Mesenchymal stem cell (in vitro differentiated cells and primary cell): ENCODE measurements at places on chromosomes 13 and 19.

- DNase-seq = no peak
Observed at GRCh38 chr13:23418776-23419683, 14.5 kb downstream of the SACS start.

DNA sequence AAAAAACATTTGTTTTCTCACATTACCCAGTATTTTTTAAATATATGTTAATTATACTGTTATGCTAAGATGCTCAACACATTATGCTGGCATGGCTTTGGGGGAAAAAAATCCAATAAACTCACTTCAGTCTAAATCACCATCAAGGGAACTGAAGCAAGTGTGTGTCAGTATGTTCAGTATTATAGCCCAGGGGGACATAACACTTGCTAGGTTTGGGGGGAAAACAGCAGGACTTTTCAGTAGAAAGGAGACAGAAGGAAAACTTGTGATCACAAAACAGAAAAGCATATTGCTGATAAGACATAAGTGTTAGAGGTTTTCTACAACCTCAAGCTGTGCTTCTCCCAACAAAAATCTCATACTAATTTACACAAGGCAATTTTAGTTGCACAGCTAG lies 1759.9 kb upstream of the PCDH20 start:
- DNase-seq = no peak

DNA sequence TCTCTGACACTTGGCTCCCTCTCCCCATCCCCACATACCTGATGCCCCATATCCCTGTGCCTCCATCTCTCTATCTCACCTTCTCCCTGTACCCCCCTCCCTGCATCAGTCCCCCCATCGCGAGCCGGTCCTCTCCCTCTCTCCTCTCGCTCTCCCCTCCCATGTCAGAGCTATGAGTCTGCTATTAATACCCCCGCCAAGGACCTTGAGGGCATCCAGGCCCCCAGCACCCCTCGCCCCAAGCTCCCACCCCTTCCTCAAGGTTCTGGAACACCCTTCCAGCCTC lies 1.6 kb downstream of the GRIN2D start:
- DNase-seq = no peak

GRCh38 chr13:107730813-107731212 lies 484.5 kb downstream of the LIG4 start:
- no peak for DNase-seq

- no peak for DNase-seq
Observed at GRCh38 chr13:41678249-41678648, 220.9 kb downstream of the RGCC start.

- DNase-seq = peak; percentile 61
Observed at GRCh38 chr13:78121459-78122348, 203.1 kb upstream of the EDNRB start.

- DNase-seq = no peak
Observed at GRCh38 chr13:111343186-111343805, 22.9 kb downstream of the TEX29 start.

DNA sequence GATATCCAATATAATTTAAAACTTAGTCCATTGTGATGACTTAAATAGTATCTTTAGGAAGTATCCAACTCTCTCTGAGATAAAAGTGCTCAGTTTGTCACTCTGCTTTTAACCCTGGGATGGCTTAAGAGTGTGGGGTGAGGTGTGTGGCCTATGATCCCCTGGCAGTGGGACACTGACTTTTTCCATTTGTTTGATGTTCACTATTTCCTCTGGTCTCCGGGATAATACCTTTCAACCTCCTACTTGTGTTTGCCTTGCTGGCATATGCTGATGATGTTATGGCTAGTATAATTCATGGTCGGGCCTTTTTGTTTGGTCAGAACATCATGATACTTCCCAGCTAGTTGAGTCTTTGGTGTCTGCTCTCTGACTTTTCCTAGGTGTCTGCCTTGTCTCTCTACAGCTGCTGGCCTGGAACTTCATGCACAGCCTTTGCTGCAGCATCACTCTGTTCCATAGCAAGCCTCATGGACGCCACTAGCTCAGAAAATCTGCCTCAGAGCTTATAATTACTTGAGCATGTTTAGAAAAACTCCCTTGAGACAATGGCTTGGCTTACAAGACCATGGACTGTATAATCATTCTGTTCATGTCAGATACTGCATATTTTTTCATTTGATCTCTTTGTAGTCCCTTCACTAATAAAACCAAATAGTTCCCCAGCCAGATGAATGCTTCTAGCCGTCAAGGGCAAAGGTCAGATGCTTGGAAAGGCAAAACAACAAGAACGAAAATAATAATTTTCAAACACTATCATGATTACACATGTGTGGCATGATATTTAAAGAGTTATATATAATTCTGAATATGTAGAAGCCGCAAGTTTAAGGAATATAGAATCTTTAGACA lies 75.2 kb downstream of the WDFY2 start:
- DNase-seq = no peak

- no peak for DNase-seq
Observed at GRCh38 chr19:19956434-19957075, 55.8 kb downstream of the ZNF93 start.

DNA sequence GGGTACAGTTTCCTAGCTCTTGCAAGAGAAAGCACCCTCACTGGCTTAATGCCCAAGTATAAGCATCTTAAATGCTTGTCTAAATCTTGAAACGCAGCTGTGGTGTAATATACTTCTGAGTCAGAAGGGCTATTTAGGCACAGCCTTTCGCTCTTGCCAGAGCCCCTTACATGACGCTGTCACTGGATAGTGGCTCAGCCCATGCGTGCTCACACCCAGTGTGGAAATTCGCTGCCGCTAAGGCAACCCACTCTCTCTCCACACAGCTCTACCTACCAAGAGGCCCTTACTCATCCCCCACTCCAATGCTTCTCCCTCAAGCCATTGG lies 24.0 kb downstream of the UQCRFS1 start:
- DNase-seq = no peak

GRCh38 chr13:86087244-86087643 lies 288.0 kb upstream of the SLITRK6 start:
- no peak for DNase-seq

DNA sequence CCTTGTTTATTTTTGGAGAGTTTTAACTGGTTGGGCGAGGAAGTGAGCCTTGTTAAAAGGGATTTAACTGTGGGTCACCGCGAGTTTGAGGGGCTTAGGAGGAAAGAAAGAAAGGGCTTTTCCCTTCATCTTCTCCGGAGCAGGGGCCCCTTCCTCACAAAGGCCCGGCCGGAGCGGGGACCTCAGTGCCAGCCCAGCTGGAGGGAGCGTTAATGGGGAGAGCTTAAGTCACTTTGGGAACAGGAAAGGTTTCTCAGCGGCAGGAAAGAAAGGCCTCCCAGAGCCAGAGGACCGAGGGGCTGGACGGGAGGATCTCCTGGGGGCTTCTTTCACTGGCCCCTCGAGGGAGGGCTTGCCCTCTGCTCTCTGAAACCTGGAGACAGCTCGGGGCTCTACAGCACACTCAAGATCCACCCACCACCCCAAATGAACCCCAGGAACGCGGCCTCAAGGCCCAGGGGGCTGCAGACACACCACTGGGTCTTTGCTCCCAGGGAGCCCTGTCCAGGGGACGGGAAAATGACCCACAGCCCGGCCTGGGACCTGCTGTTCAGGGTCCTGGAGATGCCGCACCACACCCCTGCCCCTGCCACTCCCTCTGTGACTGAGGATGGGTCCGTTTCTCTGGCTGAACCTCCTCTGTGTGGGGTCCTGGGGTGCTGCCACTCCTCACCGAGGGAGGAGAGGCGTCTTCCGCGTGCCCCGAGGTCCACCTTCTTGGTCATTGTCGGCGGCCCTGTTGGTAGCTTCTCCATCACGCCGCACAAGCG lies 128.3 kb downstream of the URI1 start:
- no peak for DNase-seq

GRCh38 chr13:75804605-75805004 lies 168.5 kb downstream of the LMO7 start:
- DNase-seq = no peak

DNA sequence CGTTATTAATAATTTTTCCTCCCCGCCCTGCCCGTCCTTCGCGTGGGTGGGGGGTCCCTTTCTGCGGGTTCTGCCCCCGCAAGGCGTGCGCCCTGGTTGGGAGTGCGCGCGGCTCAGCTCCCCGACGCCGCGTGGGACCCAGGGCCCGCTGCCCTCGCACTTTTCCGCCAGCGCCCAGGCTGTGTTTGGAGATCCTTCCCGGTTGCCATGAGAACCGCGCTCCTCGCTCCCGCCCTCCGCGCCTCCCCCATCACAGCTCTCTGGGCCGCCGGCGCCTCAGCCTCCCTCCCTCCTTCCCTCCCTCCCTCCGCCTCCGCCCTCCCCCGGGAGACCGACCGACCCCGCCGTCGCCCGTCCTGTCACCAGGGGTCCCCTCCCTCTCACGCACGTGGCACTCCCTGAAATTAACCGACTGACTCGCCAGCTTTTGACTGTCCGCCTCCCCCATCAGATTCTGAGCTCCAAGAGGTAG lies 2.4 kb upstream of the SSBP4 start:
- DNase-seq = peak; percentile 97

DNA sequence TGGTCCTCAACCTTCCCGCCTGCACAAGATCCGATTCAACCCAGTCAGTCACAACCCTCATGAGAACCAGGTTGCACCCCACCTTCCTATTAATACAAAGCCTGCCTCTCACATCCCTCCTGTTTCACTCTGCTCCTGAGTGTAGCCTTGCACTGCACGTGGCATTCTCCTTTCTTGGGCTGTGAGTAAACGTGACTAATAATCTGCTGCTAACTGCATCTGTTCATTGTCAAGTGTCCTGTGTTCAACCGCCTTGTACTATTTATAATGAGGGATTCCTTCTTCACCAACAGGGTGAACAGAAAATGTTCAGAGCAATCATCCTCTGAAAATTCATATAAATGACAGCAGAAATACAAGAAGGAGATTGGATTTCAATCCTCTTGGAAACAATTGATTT lies 1608.2 kb downstream of the SLITRK5 start:
- DNase-seq = peak; percentile 85

DNA sequence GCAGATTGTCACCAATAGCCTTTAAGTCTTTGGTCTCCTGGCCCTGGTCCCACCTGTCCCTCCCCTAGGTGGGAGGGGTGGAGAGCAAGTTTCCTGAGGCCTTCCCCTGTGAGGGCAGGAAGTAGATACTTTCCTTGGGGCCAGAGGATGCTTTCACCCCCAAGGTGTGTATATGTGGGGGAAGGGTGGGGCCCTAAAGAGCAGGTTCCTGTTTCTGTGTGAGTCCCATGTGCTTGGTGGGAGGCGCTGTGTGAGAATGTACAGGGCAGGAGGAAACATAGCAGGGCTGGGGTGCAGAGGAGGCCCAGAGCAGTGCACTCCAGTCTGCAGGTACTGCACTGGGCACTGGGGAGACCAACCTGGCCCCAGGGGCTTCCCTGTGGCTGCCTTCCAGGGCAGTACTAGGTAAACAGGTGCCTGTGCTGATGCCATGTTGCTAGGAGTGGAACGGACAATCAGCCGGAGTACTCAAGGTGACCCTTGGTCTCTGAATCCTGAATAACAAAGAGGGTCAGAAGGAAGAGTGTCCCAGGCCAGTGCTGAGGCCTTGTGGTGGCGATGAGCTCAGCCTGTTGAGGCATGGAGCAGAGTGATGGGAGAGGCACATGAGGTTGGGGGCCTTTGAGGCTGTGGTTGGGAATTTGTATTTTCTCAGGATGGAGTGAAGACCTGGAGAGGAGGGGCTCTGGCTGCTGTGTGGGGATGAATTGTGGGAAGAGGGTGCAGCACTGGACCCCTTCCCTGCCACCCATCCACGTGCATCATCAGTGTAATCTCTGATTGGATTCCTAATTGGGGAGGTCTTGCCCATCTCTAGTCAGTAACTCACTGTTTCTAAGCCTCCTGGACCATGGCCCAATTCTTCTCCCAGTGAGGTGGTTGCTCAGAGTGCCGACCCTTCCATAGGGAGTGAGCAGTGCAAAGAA lies 5.1 kb downstream of the EGLN2 start:
- DNase-seq = no peak

GRCh38 chr19:16363133-16363851 lies 38.7 kb downstream of the KLF2 start:
- DNase-seq = no peak

- no peak for DNase-seq
Observed at GRCh38 chr13:91167706-91168385, 179.6 kb upstream of the MIR17HG start.

DNA sequence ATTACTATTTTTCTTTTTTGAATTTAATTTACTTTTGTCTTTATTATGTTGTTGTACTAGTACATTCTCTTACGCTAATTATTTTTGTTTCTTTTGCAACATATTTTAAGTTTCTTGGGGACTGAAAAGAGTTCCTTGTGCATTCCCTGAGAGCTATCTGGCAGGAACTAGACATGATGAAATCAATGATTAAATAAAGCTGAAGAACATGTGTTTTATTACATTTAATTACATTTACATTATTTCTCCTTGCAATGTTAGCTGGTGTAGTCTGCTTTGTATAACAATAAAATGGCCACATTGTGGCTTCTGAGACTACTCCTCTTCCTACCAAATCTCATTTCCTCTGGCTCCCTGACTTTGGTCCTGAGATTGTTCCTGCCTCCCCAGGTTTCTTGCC lies 244.9 kb downstream of the NDFIP2 start:
- no peak for DNase-seq

DNA sequence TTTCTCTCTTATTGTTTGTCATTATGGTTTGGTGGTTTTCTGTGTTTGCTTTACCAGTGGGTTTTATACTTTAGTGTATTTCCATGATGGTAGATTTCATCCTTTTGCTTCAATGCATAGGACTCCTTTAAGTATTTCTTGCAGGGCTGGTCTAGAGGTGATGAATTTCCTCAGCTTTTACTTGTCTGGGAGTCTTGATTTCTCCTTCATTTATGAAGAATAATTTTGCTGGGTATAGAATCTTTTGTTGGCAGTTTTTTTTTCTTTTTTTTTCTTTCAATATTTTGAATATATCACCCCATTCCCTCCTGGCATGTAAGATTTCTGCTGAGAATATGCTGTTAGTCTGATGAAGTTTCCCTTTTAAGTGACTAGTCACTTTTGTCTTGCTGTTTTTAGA lies 19.8 kb downstream of the EEF1AKMT1 start:
- DNase-seq = no peak

DNA sequence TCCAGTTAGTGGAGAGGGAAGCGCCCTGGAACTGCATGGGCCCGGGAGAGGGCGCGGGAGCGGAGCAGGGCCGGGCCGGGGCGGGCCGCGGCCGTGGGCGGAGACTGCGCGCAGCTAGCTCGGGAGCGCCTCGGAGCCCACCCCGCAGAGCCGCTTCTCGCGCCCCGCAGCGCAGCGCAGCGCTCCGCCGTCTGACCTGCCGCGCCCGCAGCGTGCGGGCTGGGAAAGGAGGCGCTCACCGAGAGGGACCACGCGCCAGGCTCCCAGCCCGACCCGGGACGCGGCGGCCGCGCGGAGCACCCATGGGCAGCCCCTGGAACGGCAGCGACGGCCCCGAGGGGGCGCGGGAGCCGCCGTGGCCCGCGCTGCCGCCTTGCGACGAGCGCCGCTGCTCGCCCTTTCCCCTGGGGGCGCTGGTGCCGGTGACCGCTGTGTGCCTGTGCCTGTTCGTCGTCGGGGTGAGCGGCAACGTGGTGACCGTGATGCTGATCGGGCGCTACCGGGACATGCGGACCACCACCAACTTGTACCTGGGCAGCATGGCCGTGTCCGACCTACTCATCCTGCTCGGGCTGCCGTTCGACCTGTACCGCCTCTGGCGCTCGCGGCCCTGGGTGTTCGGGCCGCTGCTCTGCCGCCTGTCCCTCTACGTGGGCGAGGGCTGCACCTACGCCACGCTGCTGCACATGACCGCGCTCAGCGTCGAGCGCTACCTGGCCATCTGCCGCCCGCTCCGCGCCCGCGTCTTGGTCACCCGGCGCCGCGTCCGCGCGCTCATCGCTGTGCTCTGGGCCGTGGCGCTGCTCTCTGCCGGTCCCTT lies at the start of gene MLNR:
Gene MLNR, plus strand, starts transcription at position 303 of the 820 bp plus-strand sequence. Its CDS starts 0 bp downstream, at position 303.
- DNase-seq = peak; percentile 29
